ENCODE measurements at places on chromosomes 13 and 19. TPM values are rescaled to one million over a fixed set of nuclear protein-coding genes. Genes with fewer than 3 reads are reported as not detected.

DNA sequence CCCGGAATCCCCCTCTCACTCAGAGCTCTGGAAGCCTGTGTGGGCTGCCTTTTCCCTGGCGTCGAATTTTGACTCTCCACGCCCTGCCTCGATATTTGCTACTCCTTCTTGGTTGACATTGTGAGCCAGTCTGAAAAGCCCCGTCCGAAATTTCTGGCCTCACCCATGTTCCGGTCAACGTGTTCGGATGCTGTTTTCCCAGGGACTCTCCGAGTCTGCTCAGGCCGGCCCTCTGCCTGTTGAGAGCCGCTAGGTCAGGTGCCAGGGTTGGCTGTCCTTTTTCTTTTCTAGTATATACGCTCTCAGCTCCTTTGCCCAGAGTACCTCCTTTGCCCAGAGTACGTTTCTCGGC is 6.8 kb upstream of the DGKH start:
- peaks cover 26% of the 10 kb centered on the region for H3K4me1 ChIP-seq
- no peak for DNase-seq
- H3K27me3 ChIP-seq, result peaks cover 22% of the 10 kb centered on the region
- peak overlapping the region; percentile 50 for H3K27ac ChIP-seq

GRCh38 chr13:59099182-59099974 is 1064.3 kb downstream of the DIAPH3 start:
- no peak overlapping the region for H3K27ac ChIP-seq
- no peaks in the 10 kb centered on the region for H3K36me3 ChIP-seq
- H3K4me1 ChIP-seq, result no peaks in the 10 kb centered on the region
- H3K27me3 ChIP-seq, result no peaks in the 10 kb centered on the region
- DNase-seq, result no peak

- H3K4me3 ChIP-seq, result no peak overlapping the region
- peaks cover 12% of the 10 kb centered on the region for H3K27me3 ChIP-seq
- DNase-seq, result peak; percentile 3
- no peak overlapping the region for H3K27ac ChIP-seq
- no peaks in the 10 kb centered on the region for H3K4me1 ChIP-seq
- no peaks in the 10 kb centered on the region for H3K36me3 ChIP-seq
Observed at GRCh38 chr19:29378543-29379080, 147.2 kb upstream of the VSTM2B start.

DNA sequence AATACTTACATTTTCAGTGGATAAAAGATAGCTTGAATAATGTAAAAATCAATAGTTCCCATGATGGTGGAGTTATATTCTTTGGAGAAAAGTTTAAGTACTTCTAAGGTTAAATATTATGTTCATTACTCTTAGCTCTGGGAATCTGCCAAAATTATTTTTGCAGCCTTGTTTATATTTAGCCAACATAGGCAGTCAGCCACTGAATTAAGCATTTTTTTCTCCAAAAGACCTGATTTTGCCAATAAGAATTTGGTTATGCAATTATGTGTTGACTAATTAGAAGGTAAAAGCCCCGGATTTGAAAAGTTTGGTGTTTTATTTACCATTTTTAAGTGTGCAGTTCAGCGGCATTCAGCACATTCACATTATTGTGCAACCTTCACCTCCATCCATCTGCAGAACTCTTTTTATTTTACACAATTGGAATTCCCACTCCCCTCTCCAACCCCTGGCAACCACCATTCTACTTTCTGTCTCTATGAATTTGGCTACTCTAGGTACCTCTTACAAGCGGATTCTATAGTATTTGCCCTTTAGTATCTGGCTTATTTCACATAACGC is 90.1 kb upstream of the C1QTNF9B start:
- H3K36me3 ChIP-seq, result no peaks in the 10 kb centered on the region
- no peak overlapping the region for H3K4me3 ChIP-seq
- no peaks in the 10 kb centered on the region for H3K4me1 ChIP-seq
- peaks cover 25% of the 10 kb centered on the region for H3K27me3 ChIP-seq
- no peak for DNase-seq
- no peak overlapping the region for H3K27ac ChIP-seq

The GPC5 gene
- total RNA-seq, result not detected
